ENCODE measurements at places on chromosomes 3 and 15. TPM values are rescaled to one million over a fixed set of nuclear protein-coding genes. Genes with fewer than 3 reads are reported as not detected.

Gene SUCNR1
- polyA plus RNA-seq: 6.6 TPM

Gene C3orf70
- polyA plus RNA-seq: 7.6 TPM

Gene IMPG2
- 0.61 TPM for polyA plus RNA-seq

Gene RAB7A
- 231 TPM for polyA plus RNA-seq

Gene GP9
- polyA plus RNA-seq: 0.86 TPM

DNA sequence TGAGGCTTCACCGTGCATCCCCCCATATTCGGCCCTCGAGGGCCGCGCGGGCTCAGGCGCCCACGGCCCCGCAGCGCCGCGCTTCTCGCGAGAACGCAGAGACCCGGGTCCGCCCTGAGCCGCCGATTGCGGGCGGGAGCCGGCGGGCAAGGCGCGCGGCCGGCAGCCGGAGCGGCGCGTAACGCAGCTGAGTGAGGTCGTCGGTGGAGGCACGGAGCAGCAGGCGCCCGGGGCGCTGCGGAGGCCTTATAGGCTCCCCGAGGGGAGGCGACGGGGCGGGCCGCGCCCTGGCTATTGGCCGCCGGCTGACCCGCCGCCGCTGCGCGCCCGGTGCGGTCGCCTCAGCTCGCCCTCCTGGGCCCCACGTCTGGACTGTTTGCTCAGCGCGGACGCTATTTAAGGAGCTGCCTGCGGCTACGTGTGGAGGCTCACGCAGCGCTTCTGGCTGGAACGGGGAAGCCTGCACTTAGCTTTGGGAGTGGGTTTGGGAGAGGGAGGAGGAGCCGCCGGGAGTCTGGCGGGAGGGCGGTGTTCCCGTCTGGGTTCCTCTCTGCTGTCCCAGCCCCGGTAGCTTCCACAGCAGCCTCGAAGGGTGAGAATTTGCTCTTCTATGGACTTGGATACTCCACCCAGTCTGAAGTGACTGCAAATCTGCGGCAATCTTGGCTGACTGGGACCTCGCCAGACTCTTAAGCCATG, at the start of gene PLOD2:
Gene PLOD2, minus strand, starts transcription at position 221 of the 699 bp plus-strand sequence. Its CDS starts 195 bp downstream, at position 26.
- DNase-seq: peak; percentile 79

- DNase-seq: no peak
These were observed 403.8 kb upstream of the GBE1 start for GRCh38 chr3:82165266-82165665.

DNA sequence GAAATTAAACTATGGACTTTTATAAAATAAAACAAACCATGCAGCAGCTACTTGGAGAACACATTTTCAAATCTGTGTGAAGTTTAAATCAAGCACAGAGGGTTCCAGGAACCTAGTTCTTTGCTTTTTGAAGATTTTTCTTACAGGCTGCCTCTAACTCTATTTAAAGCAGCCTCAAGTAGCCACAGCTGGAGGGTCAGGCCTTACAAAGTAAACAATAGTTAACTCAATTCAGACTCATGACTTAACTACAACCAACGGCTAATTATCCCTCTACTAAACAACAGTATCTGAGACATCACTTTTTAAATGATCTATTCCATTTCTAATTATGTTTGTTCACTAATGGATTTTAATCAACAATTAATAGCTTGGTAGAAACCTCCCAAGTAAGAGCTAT, 9.8 kb downstream of the LRIG1 start:
- no peak for DNase-seq

DNA sequence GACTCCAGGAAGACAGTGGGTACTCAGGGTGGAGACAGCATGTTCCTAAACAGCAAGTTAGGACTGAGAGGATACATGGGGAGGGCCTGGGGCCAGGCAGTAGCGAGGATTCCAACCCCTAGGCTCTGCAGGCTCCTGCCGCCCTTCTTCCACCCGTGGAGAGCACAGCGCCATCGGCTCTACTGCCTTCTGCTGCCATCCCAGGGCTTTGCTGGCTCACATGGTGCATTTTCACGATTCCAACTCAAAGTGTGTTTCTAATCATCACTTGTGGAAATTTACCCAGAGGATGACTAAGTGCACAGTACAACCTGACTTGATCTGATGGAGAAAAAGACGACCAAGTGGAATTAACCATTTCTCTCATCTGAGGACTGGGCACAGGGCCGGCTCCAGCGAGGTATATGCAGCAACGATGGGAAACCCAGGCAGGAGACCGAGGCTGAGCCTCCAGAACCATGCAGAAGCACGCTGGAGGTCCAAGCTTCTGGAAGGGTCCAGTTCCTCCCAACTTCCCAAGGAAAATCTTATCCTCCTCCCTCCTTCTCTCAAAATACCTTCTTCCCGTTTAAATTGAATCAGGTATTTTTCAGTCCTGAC, 104.6 kb downstream of the LRIG1 start:
- no peak for DNase-seq

- DNase-seq: no peak
These were observed 179.6 kb downstream of the FEZF2 start for GRCh38 chr3:62193586-62194345.

DNA sequence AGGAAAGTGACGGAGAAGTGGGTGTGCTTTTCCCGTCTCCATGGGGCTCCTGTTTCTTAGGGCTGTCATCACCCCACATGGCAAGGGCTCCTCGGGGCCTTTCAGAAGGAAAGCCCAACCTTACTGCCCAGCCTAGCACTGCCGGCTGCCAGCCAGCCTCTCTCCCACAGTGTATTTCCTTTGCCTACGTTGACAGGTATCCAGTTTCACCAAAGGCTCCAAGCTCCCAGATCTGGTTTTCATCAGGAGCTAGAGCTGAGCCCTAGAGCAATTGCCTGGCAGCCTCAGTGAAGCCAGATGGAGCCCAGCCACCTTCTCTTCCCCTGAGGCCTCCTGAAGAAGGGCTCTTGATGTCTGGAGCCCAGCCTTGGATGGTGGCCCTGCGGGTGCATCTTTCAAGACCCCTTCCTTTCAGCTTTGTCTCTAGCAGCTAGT, 20.2 kb downstream of the CRABP1 start:
- no peak for DNase-seq

DNA sequence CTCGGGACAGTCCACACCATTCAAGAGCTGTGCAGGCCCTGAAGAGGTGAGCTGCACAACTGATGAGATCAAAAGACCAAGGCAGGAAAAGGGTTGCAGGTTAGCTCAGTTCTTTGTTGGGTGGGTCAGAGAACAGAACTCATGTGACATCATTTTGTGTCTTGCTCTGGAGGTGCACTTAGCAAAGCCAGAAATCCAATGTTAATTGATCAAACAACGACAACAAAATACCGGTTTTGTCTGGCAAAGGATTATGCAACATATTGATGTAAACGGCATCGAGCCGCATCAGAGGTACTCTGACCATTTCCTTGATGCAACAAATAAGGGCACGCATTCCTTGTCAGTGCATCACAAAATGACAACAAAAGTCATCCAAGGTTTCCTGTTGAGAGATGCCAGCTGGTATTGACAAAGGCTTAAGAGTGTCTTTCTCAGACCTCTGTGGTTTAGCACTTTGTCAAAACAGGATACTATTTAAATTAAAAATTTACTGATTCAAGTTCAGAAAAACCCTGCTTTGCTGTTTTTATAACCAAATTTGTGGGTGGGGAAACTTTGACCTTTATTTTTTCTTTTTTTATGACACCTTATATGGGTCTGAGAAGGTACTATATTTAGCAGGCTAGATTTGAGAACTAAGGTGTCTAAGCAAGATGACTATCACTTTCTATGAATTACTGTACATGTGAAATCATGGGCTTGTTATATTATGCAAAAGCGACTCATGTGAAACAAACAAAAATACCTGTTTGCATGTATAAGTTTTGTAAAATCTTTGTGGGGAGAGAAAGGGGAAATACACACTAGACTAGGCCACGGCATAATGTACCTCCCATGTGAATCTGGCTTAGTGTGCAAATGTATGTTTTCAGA, 496.1 kb downstream of the FOXP1 start:
- DNase-seq: no peak

DNA sequence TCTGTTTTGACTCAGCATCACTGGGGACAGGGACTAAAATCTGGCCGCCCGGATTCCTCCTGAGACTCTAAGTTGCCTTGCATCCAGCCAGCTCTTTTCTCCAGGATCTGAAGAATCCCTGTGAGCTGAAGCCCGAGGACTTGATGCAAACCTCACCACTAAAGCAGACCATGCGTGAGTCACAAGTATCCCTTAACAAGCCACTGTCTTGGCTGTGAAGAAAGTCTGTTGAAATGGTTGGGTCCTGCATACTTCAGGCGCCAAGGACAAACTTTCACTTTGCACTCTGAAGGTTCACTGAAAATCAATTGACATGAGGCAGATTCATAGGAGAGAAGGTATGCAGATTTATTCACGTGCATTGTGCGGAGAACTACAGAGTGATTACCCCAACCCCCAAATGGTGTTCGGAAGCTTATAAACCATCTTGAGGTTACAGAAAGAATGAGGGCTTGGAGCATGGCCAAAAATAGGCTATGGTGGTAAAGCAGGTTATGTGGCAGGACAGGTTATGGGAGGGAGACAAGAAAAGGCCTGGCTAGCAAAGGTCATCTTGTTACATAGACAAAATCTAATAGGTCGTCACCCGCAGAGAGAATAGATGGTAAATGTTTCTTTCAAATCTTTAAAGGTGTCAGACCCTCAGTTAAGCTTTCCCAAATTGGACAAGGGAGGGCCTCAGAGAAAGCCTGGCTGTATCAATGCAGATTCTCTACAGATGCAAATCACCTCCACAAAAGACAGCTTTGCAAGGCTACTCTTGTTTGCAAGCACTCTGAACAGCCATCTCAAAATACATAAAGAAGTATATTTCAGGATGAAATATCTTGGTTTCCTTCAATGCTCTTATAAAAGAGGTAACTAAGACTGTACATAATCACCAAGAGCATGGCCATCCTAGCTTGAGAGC, 126.3 kb upstream of the PLAAT1 start:
- no peak for DNase-seq

GRCh38 chr3:125694761-125695294, 99.5 kb upstream of the OSBPL11 start:
- no peak for DNase-seq

DNA sequence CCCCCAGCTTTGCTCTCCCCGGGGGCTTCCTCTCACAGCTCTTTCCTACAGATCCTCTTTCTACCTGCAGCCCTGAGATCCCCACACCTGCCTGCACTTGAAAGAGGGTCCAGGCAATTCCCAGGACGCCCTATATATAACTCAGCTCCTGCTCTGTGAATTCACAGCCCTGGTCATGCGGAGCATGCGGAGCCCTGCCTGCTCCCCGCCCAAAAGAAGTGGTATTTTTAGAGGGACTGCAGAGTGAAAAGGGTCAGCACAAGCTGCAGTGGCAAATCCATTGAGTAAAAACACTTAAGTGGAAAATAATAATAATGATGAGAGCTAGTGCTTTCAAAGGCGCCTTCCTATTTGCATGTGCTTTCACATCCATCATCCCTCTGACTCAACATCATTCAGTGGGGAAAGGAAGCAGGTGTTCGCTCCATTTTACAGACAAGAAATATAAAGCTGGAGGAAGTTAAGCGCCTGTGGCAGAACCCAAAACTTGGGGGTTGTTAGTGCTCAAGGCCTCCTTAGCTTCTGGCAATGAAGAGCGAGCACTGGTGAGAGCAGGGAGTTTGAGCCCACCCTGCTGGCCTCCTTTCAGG, 76.3 kb upstream of the LIPC start:
- DNase-seq: no peak

DNA sequence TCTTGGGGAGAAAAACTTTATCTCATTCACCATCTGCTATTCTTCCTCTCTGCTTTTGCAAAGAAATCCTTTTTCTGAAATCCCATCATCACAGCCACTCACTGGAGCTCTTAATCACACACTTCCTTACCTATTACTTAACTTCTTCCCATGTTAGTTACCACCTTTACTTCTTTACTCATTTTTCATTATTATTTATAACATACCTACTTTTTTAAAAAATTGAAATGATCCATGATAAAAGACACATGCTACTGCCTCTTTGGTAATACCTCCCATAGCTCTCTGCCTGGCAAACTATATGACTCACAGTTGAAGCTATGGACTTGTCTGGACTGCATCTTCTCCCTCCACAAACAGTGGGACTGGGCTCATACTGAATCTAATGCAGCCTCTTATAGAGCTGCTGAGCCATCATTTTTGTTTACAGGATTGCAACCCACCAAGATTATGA, 150.3 kb downstream of the TNIK start:
- no peak for DNase-seq

DNA sequence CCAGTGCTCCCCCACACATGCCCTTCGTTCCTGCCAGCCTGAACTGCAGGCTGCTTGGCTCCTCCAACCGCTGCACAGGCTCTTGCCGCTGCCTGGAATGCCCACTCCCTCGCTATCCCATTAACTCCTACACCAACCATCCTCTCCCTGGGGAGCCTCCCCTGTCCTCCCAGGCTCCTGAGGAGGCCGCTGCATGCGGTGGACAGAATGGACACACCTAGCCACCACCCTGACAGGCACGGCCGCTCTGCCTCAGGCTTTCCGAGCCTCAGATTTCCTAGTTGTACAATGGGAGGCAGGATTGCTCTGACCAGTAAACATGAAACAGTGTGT, 2.3 kb downstream of the PLXNB1 start:
- DNase-seq: no peak

GRCh38 chr3:12399226-12399625, 85.1 kb upstream of the TSEN2 start:
- no peak for DNase-seq

- DNase-seq: no peak
These were observed 235.7 kb upstream of the THBS1 start for GRCh38 chr15:39345176-39345575.

DNA sequence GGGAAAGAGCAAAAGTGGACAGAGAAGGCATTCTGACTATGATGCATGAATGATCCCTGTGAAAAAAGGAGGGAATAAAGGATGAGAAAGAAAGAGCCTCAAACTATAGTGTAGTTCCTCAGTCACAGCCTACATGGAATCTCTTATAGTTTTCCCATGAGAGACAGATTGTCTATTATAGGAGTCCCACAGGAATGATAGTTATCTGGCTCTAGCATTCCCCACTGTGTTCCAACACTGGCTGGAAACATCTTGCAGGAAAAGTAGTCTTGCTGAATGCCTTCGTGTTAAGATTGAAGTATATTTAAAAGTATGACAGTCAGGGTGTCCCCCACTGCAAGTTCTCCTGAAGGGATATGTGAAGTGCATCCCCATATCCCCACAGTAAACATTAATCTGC, 641.5 kb upstream of the NECTIN3 start:
- no peak for DNase-seq

- no peak for DNase-seq
These were observed 10.0 kb downstream of the WWTR1 start for GRCh38 chr3:149647812-149648211.

GRCh38 chr3:157175691-157176507, 16.0 kb upstream of the CCNL1 start:
- DNase-seq: peak; percentile 44

- DNase-seq: no peak
These were observed 18.9 kb downstream of the LINGO1 start for GRCh38 chr15:77613814-77614213.

- no peak for DNase-seq
These were observed 4.1 kb downstream of the CD80 start for GRCh38 chr3:119555309-119555735.

DNA sequence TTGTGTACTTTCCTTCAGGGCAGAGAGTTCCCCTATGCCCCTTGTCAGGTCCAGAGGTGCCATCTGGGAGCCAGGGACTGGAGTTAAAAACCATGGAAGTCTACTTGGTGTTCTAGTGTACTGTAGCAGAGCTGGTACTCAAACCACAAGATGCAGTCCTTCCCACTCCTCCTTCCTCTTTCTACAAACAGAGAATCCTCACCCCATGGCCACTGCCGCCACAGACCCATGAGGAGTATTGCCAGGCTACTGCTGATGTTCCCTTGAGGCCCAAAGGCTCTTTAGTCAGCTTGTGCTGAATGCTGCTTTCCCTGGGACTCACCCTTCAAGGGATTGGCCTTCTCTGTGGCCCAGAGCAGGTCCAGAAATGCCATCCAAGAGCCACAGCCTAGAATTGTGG, 229.2 kb upstream of the ZPLD1 start:
- DNase-seq: no peak

Data from renal pelvis (tissue), 12 donors.